ENCODE measurements at places on chromosomes 1 and 21. TPM values are rescaled to one million over a fixed set of nuclear protein-coding genes. Genes with fewer than 3 reads are reported as not detected.

DNA sequence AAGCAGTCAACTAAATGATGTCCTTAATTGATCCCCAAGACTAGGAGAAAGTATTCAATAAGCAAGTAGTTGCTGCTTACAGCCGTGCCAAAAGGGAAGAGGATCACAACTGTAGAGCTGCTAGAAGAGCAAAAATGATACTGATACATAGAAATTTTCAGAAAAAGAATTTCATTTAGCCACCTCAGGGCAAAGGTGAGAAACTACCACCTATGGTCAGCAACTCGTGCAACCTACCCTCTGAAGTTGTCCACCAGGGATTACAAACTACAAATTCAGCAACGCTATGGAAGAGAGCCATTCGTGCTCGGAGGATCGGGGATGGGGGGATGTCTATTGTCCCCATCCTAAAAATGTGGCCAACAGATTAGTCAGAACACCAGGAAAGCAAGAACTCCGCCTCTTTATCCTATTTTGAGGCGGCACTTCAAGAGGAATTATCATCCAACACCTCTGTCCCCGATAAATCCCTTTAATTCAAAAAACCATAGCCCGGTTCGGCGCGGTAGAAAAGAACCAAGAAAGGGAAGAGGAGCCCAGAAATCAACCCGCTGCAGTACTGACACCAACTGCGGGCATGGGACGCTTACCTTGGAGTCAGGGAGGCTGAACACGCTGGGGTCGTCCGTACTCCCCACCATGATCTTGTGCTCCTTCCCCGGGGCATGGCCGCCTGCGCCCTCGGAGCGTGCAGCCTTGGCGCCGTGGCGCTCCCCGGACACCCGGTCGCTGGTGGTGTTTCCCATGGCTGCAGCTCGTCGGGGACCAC lies 687 bp downstream of the PRKAB2 start:
- no peak for DNase-seq

GRCh38 chr1:6700853-6701436 lies 671 bp downstream of the DNAJC11 start:
- DNase-seq: no peak

GRCh38 chr1:16174886-16175598 lies 19.2 kb upstream of the EPHA2 start:
- DNase-seq: no peak

- no peak for DNase-seq
These were observed 82.9 kb downstream of the MDM4 start for GRCh38 chr1:204599098-204599497.

The NBPF4 gene
- not detected for total RNA-seq

The CDK18 gene
- total RNA-seq: 9.0 TPM

- DNase-seq: no peak
These were observed 11.5 kb upstream of the PSRC1 start for GRCh38 chr1:109294481-109294880.

DNA sequence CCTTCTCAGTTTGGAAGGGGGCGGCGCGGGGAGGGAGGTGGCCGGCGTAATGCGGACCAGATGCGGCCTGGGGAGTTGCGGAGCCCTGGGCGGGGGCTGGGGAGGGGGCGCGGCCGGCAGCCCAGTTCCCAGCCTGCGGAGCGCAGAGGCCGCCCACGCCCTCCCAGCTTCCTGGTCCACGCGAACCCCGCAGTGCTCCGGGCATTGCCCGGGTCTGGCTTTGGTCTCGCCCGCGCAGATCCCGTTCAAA lies 695 bp downstream of the DMBX1 start:
- no peak for DNase-seq

The TSTD1 gene
- total RNA-seq: 29.4 TPM

The ANKRD65 gene
- 2.6 TPM for total RNA-seq

Data from omental fat pad (tissue), 4 donors.